ENCODE measurements at places on chromosomes 5 and 9.

- DNase-seq = peak; percentile 84
Measured at GRCh38 chr9:110537841-110538646, 41.5 kb downstream of the SVEP1 start.

- DNase-seq = no peak
Measured at GRCh38 chr5:142740474-142741242, 29.5 kb upstream of the ARHGAP26 start.

DNA sequence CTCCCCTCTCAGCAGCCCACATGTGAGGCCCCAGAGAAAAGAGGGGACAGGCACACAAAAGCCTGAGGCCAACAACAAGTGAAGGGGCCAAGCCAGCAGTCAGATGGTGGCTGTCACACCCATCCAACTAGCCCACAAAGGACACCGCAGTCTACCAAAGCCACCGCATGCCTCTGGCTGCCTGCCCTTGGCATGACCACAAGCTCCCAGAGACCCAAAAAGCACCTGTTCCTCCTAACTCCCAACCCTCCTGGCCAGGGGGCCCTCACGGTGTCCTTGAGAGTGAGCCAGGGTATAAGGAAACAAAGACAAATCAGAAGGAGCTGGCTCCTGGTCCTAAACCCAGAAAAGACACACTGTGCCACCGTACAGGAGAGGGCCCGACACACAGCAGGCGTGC, 77.8 kb upstream of the LRRTM2 start:
- DNase-seq = no peak

DNA sequence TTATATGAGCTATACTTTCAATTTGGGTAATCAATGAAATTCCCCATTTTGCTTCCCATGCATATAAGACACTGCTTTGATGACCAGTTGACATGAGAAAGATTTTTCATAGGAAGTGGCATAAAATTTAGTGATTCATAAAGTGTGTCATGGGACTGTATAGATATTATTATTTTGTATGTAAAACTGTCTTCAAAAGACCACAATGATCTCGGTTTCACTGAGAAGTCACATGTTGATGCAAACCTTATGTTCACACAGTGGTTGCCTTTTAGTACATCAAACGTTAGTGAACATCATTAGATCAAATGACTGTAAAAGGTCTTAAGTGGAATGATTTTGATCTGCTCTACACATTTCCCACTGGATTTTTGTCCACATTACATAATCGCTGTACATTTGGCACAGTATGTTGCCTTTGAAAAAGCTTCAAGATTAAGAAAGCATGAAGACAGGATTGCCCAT, 349.2 kb upstream of the MEF2C start:
- DNase-seq = no peak

DNA sequence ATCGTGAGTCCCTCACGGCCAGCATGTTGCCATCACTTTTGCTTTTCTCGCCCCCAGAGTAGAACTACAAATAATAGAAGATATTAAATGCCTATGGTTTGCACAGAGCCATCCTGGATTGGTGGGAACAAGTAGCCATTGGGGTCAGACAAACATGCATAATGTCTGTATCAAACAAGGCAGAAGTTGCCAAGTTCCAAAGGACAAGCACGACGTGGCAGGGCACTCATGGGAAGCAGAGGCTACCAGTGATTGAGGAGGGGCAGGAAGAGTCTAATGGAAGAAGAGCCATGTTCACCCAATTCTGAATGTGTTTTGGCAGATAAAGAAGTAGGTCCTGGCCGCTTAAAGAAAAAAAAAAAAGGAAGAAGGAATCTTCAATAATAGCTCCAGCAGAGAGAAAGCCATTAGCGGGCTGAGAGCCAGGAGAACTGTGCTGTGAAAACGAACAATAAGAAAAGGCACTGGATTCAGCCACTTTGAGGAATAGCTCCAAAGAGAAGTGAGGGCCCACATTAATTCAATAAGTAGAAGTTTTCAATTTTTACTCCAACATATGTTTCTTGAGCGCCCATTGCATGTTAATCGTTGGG, 153.7 kb upstream of the ADCY2 start:
- DNase-seq = no peak

GRCh38 chr5:169301986-169302385, 1.0 kb upstream of the SLIT3 start:
- DNase-seq = no peak

DNA sequence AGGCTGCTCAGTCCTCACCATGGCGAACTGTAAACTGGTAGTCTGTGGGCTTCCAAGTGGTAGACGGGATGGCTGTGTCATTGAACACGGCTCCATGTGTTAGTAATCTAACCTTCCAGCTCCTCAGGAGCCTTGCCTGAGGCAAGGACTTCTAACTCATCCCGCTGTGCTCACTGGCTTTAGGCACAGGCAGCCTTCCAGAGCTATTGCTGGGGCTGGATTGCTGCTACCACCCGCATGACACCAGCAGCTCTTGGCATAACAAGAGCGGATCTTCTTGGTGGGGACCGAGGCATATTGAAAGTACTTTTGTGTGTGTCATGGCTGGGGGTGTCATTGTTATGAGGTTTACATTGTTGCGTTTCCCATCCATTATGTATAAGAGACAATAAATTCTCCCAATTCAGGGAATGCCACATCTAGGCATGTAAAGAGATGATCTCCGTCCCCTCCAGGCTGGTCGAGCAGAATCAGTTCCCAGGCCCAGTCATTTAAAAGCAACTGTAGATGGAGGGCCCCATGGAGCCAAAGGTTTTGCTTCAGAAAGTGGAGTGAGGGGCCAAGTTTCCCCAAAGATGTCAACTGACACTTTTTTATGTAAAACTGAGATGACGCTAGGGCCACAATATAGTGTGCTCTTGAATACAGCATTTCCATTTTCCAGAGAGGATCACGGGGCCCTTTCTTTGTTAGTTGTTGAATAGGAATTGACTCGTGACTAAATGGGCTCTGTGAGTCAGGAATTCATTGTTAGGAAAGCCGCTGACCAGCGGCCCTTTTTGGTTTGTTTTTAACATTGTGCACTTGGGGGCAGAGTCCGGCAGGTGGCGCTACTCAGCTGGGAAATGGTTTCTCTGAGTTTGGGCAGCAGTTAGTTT, 759.5 kb downstream of the TAF11L14 start:
- peak; percentile 56 for DNase-seq

GRCh38 chr5:148476302-148476701, 92.5 kb downstream of the FBXO38 start:
- no peak for DNase-seq

DNA sequence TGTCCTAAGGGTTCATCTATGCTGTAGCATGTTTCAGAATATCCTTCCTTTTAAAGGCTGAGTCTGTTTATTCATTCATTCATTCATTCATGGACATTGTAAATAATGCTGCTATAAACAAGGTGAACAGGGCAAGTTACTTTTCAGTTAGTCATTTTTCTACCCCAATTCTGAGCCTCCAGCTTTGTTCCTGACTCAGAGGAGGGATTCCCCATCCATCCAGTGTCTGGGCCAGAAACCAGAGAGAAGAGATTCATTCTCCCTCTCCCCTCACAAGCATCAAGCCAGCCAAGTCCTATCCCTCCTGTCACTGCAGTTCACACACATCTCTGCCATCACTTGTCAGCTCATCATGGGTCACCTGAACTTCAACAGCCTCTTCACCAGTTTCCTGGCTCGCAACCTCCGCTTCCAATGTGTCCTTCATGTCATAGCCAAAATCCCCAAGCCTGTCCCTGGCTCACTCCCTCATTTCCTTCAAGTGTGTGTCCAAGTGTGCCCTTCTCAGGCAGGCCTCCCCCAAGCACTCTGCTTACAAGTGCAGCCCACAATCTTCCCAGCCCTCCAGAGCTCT, 203.0 kb downstream of the TTLL11 start:
- DNase-seq = no peak

DNA sequence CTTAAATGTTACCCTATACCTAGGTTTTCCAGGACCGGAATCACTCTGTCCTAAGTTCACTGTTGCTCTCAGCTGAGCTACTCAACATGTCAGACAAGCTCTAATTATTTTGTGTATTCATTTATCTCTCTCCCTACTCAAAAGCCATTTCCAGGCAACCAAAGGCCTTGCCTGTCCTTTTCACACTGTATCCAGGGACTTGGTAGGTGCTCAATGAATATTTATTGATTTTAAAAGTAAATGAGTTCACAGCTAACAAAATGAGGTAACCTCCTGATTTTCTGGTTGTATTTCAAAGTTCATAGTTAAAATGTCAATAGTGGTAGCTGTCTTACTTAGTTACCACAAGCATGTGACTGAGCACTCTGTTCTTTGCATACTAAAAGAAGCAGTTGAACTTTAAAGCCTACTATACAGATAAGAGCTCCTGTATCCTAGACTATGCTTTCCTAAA, 522.2 kb downstream of the ACTL7B start:
- no peak for DNase-seq

GRCh38 chr9:28961623-28962022, 1388.3 kb upstream of the C9orf72 start:
- no peak for DNase-seq

- DNase-seq = peak; percentile 8
Measured at GRCh38 chr5:60487476-60487875, 212.5 kb downstream of the DEPDC1B start.

DNA sequence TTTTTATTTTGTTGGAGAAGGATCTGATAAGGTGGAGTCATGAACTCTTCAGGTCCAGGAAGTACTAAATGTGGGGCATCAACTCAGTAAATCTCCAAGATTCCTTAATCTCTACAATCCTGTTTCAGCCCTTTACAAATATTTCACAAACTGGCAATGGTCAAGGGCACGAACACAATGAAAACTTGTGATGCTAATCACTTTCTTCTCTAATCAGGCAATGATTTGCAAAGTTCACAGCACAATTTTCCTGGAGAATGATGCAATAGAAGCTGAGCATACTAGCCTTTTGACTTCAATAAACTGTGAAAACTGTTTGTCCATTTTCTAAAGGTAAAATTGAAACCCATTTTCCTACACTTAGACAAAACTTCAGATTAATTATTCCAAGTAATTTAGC, 16.9 kb downstream of the GDF9 start:
- DNase-seq = no peak

- no peak for DNase-seq
Measured at GRCh38 chr9:129891569-129891968, 56.3 kb downstream of the USP20 start.
